Naive thymus-derived CD4-positive, alpha-beta T cell (primary cell): ENCODE measurements at places on chromosomes 3 and 15. TPM values are rescaled to one million over a fixed set of nuclear protein-coding genes. Genes with fewer than 3 reads are reported as not detected.

DNA sequence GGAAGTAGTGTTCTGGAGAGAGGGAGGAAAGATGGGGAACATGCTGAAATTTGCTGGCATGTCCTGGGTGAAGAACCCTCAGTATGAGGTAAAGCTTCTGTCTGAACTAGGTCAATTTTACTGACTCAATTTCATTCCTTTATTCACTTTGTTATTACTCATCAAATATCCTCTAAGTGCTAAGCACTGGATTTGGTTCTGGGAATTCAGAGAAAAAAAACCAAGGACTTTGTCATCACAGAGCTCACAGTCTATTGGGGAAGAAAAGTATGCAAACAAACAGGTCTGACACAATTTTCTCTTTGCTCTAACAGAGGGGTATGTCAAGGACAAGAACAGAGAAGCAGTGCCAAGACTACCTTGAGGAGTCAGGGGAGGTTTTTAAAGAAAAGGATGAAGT is 68.0 kb downstream of the TFG start:
- no peak overlapping the region for H3K4me3 ChIP-seq
- no peaks in the 10 kb centered on the region for H3K36me3 ChIP-seq
- no peak for DNase-seq
- no peaks in the 10 kb centered on the region for H3K27me3 ChIP-seq
- H3K4me1 ChIP-seq = no peaks in the 10 kb centered on the region
- no peak overlapping the region for H3K27ac ChIP-seq

DNA sequence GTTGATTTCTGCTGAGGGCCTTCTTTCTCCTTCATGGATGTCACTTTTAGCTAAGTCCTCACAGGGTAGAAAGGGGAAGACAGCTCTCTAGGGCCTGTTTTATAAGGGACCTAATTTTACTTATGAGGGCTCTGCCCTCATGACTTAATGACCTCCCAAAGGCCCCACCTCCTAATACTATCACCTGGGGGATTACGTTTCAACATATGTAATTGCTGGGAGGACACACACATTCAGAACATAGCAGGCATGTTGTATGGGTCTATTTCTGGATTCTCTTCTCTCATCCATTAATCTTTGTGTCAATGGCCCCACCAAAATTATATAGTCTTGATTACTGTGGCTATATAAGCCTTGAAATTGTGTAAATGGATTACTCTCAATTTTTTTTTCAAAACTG is 255.0 kb downstream of the CLSTN2 start:
- no peaks in the 10 kb centered on the region for H3K36me3 ChIP-seq
- no peaks in the 10 kb centered on the region for H3K4me1 ChIP-seq
- no peak overlapping the region for H3K4me3 ChIP-seq
- no peak for DNase-seq

DNA sequence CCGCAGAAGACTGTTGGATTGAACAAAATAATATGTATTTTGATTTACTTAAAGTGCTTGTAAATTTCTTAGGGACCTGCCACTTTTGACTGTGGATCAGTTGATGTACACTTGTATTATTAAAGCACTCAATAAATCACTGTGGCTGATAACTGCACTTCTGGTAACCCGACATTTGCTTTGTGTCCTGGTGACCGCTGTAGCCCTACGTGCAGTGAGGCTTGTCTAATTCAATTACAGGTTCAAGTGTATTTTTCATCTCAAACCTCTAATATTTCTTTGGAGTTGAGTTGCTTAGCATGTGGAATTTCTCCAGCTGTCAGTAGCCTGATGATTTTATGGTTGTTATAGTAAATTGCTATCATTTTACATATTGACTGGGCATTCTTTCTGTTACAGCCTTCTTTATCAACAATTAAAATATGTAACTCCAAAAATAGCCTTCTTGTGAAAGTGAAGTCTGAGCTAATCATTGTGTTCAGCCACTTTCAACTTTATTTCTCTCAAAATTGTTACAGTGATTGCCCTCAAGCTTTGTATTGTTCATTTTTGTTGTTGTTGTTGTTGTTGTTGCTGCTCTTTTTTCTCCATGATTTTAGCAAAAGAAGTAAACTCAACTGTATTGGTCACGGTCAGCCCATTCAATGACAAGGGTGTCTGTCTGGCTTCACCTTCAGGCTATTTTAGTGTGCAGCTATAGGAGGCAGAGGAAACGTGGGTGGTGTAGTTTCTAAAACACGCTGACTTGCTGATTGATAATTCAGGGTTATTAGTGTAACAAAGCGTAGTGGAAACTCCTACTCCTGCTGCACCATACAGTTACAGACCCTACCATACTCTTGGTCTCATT is 215.1 kb upstream of the UBE2E1 start:
- no peak for DNase-seq
- no peaks in the 10 kb centered on the region for H3K36me3 ChIP-seq
- no peaks in the 10 kb centered on the region for H3K27me3 ChIP-seq

Gene MRPL46
- total RNA-seq = 16.1 TPM

Gene CCDC71
- 19.4 TPM for total RNA-seq

Gene CSTA
- 44.4 TPM for total RNA-seq

Gene KLF15
- not detected for total RNA-seq
